ENCODE measurements at places on chromosomes 5 and 9.

DNA sequence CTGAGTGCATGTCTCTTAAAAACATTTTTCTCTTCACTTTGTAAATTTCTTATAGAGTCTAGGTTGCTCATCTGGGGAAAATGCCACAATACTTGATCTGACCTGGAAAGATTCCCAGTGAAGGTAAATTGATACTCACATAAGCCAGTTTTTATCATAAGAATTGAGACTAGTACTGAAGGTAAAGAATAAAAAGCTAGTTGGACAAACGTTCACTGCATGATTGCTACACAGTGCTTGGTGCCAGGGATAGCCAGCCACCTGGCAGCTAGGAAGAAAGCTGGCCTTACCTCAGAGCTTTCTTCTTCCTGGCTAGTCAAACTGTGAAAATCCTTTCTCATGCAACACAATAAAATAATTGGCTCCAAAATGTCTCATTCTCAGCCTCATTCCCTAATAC, 77.1 kb downstream of the MUSK start:
- DNase-seq = no peak

DNA sequence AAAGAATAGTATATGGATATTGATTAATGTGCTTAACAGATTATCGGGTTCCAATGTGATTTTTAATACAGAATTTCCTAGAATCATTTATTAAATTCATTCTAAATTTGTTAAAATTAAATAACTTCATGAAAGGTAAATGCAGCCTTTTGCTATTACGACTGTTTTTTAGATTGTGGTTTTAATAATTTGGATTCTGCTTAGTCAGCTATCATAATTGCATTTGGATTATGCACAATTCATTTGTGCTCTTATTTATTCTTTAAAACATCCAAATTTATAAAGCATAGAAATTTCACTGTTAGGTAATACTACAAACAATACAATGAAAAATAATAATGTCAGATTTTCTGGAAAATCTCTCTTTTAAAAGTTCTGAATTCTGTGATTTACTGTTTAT, 1598.5 kb downstream of the EFNA5 start:
- DNase-seq = no peak

- DNase-seq = no peak
These were observed 36.5 kb upstream of the LRRC14B start for GRCh38 chr5:154826-155225.

DNA sequence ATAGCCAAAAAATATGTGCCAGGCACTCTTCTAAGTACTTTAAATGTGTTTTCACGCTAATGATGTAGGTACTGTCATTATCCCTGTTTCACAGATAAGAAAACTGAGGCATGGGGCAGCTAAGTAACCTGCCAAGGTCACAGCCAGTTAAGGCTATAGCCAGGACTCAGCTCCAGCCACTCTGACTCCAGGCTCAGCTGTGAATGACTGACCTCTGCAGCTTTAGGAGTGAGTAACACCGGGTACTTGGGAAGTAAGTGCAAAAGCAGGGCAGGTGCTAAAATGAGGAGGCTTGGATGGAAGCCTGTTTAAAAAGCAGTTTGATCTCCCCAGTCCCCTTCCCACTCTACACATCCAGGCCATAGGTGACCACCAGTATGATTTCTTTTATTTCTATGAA, 10.6 kb upstream of the SHC3 start:
- no peak for DNase-seq

GRCh38 chr9:134059661-134060395, 8.0 kb downstream of the BRD3 start:
- no peak for DNase-seq

DNA sequence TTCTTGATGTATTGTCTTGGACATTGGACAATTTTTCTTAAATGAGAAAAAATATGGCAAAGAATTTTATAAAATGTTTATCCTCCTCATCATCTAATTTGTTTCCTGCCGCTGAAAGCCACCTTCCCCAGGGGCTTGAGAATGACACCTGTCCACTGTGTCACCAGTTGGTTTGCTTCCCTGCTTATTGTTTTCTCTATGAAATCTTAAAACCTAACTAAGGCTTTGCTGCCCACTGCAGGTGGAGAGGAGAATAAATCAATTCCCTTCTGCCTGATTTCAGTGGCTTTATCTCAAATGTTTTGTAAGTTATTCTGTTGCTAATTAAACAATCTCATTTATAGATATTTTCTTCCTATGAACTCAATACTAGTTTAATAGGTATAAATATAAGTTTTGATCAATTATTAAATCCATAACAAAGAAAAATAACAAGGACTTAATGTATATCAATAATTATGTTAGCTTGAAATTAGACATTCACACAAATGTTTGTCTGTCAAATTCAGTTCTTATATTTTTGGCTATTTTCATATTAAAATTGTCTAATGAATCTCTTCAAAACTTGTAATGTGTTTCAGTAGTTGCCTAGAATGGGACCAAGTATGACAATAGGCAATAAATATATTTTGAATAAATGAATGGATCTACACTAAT, 822.5 kb downstream of the PTPRD start:
- no peak for DNase-seq

GRCh38 chr9:87850391-87850790, 32.3 kb upstream of the SPATA31E1 start:
- no peak for DNase-seq

DNA sequence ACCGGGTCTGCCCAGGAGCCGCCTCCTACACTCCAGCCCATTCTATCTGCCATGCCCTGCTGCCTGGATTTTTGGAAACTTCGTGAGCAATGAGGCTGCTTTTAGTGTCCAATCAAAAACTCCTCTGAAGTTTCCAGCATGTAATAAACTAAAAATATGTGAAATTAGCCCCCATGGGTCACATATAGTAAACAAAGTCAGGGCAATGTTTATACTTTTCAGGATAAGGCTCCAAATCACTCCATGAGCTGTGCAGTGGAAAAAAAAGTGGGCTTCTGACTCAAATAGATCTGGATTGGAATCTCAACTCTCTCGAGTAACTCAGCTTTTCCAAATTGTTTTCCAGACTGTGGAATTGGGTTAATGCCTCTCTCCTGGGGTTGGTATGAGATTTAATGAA, 68.2 kb downstream of the PIK3R1 start:
- DNase-seq = no peak

DNA sequence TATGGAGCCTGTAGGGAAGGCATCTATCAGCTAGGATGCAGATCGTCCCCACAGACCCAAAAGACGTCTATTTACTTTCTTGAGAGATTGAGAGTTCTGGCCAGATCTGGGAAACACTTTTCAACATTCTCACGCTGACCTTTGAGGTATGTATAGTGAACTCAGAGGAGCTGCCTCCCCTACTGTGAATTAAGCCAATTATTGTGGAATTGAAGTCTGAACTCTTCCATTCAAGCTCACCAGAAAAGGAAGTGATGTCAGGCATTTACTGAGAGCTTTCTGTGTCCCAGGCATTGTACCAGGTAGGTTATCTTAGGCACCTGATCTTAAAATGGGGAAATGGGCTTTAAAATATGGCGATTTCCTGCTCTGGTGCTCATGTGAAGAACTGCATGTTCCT, 136.5 kb downstream of the SV2C start:
- DNase-seq = no peak

GRCh38 chr9:119451426-119451825, 82.2 kb upstream of the BRINP1 start:
- DNase-seq = no peak

- DNase-seq = no peak
These were observed 124.1 kb downstream of the MVB12B start for GRCh38 chr9:126450668-126451205.

GRCh38 chr9:113528088-113528487, 64.6 kb downstream of the RGS3 start:
- no peak for DNase-seq

GRCh38 chr5:9269014-9269413, 276.9 kb downstream of the SEMA5A start:
- DNase-seq = no peak

DNA sequence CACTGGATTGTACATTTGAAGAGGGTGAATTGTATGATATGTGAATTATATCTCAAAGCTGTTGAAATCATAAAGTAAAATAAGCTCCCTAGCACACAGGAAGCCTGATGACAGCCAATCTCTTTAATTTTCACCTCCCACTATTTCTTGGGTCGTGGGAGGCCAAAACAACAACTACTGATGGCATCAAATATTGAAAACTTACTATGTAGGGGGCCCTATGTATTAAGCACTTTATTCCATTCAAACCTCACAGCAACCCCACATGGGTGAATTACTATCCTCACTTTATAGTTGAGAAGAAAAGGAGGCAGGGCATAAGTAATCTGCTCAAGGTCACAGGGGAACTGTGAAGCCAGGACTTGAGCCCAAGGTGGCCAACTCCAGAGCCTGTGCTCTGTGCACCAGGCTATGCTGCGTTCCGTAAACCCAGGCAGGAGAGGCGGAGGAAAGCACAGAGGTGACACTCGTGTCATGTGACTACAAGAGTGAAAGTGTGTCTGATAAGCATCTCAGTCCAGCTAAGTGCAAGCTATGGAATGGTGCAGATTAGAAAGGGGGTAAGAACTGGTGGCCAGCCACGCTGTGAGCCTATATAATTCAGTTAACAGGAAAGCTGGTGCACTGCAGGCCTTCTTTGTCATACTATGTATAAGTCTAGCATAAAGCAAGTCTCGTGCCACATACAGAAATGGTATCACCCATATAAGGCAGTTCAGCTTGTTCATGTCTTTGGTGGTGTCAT, 221.0 kb downstream of the DCP2 start:
- DNase-seq = no peak

- DNase-seq = no peak
These were observed 73.4 kb downstream of the NFIB start for GRCh38 chr9:14240537-14240936.

DNA sequence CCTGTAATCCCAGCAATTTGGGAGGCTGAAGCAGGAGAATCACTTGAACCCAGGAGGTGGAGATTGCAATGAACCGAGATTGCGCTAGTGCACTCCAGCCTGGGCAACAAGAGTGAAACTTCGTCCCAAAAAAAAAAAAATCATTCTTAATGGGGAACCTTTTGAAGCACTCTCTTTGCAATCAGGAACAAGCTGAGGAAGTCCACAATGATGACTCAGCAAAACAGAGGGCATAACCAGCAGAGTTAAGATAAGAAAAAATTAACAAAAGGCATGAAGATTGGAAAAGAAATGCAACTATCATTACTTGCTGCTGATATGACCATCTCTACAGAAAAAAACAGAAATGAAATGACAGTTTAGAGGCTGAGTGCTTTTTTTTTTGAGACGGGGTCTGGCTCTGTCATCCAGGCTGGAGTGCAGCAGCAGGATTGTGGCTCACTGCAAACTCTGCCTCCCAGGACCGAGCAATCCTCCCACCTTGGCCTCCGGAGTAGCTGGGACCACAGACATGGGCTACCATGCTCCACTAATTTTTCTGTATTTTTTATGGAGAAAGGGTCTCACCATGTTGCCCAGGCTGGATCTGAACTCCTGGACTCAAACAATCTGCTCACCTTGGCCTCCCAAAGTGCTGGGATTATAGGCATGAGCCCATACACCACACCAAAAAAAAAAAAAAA, 88.0 kb downstream of the FNBP1 start:
- DNase-seq = no peak

Data from stimulated activated CD4-positive, alpha-beta T cell treated with anti-CD3 and anti-CD28 coated beads, Interleukin-15, amount 100 ng/mL, for 48 hours (primary cell).